Activated CD8-positive, alpha-beta memory T cell treated with anti-CD3 and anti-CD28 coated beads, Interleukin-2, amount 50 U/mL, for 48 hours (primary cell): ENCODE measurements at places on chromosomes 11 and 22.

GRCh38 chr11:74010306-74011300 is 1.7 kb upstream of the UCP3 start:
- peak; percentile 64 for DNase-seq

GRCh38 chr11:3370311-3370870 is 8.6 kb downstream of the ZNF195 start:
- no peak for DNase-seq

- DNase-seq: no peak
Measured at GRCh38 chr22:48627203-48627602, 1200.5 kb downstream of the BRD1 start.

DNA sequence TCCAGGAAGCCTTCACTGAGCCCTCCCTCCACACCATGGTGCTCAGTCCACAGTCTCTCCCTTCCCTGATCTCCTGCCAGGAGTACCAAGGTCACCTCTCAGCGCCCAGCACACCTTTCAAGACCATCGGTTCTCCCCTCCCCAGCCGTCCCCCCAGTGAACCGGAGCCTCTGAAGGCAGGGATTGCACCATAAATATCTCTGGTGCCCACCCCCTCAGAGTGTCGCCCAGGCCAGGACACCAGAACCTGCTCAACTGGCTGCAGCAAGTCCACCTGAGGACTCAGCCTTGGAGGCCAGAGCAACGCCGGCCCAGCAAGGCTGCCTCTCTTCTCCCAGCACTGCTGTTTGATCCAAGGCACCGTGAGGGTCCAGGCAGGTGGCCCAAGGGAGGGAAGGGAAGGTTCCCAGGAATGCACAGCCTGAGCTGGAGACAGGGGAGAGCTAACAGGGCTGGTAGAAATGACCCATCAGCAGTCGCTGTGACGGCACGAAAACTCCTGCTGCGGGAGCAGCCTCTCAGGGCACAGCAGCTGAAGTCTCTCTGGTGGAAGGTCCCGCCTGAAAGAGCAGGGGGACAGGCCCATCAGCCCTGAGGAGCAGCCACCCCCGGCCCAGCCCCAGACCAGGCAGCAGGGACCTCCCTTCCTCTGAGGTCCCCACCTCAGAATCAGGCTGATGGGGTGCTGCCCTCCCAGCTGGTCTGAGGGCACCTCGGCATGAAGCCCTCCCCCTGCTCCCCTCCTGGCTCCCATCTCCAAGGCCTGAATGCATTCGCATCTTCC is 80.3 kb downstream of the BUD13 start:
- no peak for DNase-seq

DNA sequence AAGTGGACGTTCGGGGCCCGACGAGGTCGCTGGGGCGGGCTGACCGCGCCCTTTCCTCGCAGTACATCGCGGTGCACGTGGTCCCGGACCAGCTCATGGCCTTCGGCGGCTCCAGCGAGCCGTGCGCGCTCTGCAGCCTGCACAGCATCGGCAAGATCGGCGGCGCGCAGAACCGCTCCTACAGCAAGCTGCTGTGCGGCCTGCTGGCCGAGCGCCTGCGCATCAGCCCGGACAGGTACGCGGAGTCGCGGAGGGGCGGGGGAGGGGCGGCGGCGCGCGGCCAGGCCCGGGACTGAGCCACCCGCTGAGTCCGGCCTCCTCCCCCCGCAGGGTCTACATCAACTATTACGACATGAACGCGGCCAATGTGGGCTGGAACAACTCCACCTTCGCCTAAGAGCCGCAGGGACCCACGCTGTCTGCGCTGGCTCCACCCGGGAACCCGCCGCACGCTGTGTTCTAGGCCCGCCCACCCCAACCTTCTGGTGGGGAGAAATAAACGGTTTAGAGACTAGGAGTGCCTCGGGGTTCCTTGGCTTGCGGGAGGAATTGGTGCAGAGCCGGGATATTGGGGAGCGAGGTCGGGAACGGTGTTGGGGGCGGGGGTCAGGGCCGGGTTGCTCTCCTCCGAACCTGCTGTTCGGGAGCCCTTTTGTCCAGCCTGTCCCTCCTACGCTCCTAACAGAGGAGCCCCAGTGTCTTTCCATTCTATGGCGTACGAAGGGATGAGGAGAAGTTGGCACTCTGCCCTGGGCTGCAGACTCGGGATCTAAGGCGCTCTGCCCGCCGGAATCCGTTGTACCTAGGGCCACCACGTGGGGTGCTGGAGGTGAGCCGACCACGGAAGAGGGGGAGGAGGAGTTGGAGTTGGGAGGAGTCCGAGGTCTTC is 771 bp downstream of the MIF start:
- DNase-seq: peak; percentile 87

DNA sequence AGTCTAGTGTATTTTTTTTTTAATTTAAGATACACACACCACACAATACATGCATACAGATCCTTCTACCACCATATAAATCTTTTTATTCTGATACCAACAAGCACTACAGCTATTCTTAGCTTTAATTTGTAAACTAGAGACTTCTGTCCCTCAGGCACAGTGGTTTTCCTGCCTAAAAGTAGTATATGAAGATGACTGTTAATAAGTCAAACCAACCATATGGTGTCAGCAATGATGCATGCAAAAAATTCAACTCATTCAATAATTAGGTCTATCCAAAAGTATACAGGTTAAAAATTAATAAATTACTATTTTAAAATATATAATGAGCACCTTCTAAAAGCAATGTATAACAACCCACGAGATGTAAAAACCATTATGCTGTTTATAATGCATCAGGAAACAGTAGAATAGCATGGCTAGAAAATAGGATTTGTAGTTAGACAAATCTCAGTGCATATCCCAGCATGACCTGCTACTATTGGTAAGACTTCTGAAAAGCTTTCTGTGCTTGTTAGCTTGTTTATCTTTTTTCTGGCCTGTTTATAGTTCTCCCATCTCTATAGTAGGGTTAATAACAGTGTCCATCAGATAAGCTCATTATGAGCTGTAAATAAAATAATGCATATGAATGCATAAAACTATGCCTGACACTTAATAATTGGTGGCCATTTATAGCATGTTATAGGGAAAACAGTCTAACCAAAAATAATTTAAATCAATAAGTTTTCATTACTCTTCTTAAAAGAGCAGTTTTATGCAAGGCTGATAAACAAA is 10.2 kb downstream of the RAB38 start:
- no peak for DNase-seq

DNA sequence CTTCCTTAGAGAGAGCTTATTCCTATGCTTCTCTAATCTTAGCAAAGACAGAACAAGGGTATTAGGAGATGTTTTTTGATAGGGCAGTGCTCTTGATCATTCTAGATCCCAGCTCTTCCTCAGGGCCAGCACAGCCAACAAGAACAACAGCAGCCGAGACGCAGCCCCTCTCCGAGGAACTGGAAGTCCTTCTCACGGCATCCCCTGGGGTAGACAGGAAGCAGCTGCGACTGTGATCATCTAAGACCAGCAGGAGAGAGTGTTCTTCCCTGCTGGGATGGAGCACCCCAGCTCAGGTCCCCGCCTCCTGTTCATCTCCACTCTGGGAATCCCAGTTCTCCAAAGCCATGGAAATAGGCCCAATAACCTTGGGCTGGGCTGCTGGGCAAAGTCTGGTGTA is 29.6 kb downstream of the IRAG1 start:
- DNase-seq: no peak

- no peak for DNase-seq
Measured at GRCh38 chr11:124896071-124896750, 1.5 kb downstream of the ROBO4 start.

DNA sequence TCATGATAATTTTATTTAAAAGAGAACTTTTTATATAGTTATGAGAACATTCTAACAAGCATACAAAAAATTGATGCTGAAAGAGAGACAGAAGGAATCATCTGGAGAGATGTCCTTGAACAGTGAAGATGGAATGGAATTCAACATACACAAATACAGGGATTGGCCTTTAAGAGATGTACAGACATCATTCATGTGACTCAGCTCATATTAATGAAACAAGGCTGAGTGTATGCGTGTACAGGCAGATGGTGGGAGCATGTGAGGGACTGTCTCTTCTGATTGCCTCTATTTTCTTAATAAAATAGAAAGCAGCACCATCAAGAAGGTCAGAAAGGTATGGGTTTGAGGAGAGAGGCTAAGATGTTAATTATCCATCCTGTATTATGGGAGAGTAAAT is 793.3 kb downstream of the CNTN5 start:
- no peak for DNase-seq

- DNase-seq: no peak
Measured at GRCh38 chr11:127018683-127019279, 18.2 kb upstream of the KIRREL3 start.

GRCh38 chr11:97087419-97087818 is 697.6 kb downstream of the JRKL start:
- DNase-seq: no peak

- no peak for DNase-seq
Measured at GRCh38 chr11:134800130-134800529, 388.1 kb upstream of the B3GAT1 start.

GRCh38 chr11:86931548-86932258 is 23.5 kb downstream of the FZD4 start:
- no peak for DNase-seq

DNA sequence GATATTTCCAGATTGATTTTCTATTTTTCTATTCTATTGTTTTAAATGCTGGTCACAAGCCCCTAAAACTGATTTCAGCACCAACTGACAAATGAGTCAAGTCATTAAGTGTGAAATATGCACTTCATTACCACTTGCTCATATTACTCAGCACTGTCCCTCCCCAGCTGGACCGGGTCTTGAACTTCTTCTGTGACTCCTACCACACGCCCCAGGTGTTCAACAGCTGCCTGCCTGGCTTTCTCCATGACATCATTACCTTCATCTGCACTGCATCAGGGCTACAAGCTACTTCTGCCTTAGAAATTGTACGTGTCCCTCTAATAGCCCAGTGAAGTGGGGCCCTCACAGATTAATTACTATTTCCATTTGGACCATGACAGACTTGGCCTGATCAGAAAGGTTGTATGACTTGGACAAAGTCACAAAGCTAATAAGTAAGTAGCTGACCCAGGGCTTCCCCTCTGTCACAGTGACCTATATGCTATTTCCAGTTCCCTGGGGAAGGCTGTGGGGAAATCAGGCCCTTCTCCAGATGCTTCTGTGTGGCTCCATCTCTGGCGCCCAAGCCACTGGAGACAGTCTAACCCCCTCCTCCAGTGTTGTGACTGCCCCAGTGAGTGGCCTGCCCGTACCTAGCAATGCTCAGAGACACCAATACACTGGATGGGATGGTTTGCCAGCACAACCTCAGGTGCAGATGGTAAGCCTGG is 18.1 kb downstream of the TBC1D10A start:
- no peak for DNase-seq

DNA sequence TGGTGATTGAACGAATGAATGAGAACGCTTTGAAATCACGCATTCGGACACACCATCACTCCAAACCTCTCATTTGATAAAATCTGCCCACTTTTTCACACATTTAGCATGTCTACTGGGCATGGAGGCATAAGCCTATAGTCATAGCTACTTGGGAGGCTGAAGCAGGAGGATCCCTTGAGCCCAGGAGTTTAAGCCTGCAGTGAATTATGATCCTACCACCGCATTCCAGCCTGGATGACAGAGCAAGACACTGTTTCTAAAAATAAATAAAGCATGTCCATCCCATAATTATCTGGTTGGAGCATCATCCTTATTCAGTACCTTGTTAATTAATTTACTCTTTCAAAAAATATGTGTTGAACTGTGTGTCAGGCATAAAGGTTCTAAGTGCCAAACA is 3.3 kb upstream of the PICALM start:
- no peak for DNase-seq

DNA sequence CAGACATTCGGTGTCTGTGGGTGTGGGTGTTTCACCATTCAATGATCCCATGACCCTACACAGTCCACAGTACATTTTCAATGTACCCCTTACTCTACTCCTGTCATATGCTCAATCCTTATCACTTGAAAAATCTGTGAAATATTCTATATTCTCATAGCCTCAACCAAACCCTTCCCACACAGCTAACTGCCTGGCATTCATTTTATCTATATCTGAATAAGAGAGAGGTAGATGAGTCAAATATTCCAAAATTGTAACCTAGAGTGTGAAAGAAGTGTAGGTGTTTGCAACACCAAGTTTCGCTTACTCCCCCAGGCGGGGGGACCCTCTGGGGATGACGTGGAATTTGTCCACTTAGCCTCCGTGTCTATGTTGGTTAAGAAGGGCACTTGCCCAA is 354.8 kb downstream of the ETS1 start:
- DNase-seq: peak; percentile 81

GRCh38 chr11:123461164-123461563 is 31.1 kb downstream of the GRAMD1B start:
- DNase-seq: no peak

GRCh38 chr22:42280140-42280539 is 9.7 kb upstream of the TCF20 start:
- no peak for DNase-seq

DNA sequence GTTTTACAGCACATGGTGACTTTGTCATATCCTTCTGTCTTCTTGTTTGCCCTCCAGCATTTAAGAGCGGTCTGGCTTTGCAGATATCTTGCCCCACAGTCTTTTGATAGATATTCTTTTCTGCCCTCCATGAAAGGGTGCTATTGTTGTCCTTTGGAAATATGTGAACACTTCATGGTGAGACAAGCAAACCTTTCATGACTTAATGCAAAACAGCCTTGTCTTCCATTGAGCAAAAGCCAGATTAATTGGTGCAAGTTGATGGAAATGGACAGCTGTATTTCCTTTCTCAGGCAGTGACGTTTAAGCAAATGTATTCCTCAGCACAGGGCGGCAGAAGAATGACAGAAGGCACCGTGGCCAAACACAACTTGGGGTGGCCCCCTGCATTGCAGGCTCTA is 4.4 kb downstream of the DCPS start:
- no peak for DNase-seq

GRCh38 chr11:94800414-94800813 is 32.3 kb downstream of the AMOTL1 start:
- no peak for DNase-seq

GRCh38 chr22:19989725-19990067 is 26.9 kb downstream of the ARVCF start:
- DNase-seq: no peak

- DNase-seq: peak; percentile 38
Measured at GRCh38 chr11:73227571-73228211, 9.6 kb downstream of the P2RY2 start.

- DNase-seq: no peak
Measured at GRCh38 chr22:16804882-16805281, 20.3 kb downstream of the XKR3 start.

GRCh38 chr11:72962717-72963116 is 148.5 kb downstream of the ATG16L2 start:
- no peak for DNase-seq

DNA sequence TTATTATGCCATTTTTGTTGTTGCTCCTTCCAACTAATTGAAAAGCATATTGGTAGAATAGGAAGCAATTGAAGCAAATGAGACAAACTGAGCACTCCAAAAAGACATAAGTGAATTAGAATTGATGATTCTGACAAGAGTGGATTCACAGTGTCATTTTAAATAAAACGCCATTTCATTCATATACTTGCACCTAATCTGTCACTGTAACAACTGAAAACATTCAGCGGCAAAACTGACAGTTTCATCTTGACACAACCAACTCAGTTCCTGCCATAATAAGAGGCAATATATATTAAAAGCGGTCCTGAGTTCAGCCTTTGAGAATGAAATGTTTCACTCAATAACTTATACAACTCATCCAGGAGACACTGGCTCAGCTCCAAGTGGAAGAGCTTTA is 306.8 kb downstream of the CNTN5 start:
- no peak for DNase-seq

GRCh38 chr11:65314501-65315203 is at the start of gene CDC42EP2:
CDC42EP2 (plus strand) TSS chr11:65314866; CDS start chr11:65320899, 6,033 bp downstream.
- DNase-seq: peak; percentile 86
